ENCODE measurements at places on chromosomes 1 and 21.

GRCh38 chr21:35024071-35024420 is 25.1 kb downstream of the RUNX1 start:
- no peak for DNase-seq

GRCh38 chr1:219517031-219517430 is 95.9 kb downstream of the ZC3H11B start:
- DNase-seq, result no peak

- no peak for DNase-seq
Observed at GRCh38 chr1:33517596-33518250, 45.3 kb downstream of the ZSCAN20 start.

- no peak for DNase-seq
Observed at GRCh38 chr1:3264456-3264855, 190.0 kb upstream of the ARHGEF16 start.

DNA sequence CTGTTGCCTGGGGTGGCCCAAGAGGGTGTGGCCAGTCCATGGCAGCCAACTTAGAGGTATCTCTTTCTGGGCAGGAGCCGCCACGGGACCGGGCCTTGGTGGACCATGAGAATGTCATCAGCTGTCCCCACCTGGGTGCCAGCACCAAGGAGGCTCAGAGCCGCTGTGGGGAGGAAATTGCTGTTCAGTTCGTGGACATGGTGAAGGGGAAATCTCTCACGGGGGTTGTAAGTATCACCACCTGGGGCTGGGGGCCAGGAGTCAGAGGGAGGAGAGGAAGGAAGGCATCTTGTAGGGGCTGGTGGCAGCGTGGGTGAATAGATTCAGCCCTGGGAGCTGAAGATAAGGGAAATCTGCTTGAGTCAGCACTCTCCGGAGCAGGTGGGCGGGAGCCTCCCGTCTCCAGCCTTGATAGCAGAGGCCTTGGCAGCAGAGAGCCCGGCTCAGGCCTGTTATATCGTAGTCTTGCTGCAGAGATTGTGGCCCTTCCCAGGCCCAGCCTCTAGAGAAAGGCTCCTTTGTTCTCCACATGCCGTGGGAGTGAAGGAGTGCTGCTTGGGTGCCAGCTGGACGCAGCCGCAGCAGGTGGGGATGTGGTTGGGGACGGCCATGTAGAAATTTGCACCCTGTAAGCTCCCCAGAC is 25.4 kb downstream of the PHGDH start:
- no peak for DNase-seq

DNA sequence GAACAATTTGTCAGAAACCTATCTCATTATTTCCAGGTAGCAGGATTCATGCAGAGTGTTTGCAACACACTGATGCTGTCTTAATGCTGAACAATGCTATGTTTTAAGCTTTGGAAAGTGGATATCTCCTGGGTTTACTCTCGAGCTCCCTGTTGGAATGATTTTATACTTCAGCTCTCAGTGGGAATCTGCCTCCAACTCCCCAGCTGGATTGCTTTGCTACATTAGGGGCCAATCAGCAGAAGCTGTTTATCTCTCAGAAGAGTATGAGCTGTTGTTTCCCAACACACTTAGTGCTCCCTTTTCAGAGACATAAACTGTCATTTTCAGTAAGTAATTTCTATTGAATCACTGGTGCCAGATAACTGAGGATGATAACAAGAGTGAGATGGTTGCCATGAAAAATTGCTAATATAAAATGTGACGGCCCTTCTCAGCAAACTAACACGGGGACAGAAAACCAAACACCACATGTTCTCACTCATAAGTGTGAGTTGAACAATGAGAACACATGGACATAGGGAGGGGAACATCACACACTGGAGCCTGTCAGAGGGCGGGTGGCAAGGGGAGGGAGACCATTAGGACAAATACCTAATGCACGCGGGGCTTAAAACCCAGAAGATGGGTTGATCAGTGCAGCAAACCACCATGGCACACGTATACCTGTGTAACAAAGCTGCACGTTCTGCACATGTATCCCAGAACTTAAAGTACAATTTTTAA is 265.9 kb upstream of the RUNX1 start:
- no peak for DNase-seq

GRCh38 chr1:22131875-22132486 is 10.9 kb downstream of the WNT4 start:
- peak; percentile 6 for DNase-seq

GRCh38 chr1:227285745-227286144 is 32.5 kb downstream of the CDC42BPA start:
- DNase-seq, result no peak

- DNase-seq, result no peak
Observed at GRCh38 chr1:16186655-16187235, 25.7 kb downstream of the ARHGEF19 start.

DNA sequence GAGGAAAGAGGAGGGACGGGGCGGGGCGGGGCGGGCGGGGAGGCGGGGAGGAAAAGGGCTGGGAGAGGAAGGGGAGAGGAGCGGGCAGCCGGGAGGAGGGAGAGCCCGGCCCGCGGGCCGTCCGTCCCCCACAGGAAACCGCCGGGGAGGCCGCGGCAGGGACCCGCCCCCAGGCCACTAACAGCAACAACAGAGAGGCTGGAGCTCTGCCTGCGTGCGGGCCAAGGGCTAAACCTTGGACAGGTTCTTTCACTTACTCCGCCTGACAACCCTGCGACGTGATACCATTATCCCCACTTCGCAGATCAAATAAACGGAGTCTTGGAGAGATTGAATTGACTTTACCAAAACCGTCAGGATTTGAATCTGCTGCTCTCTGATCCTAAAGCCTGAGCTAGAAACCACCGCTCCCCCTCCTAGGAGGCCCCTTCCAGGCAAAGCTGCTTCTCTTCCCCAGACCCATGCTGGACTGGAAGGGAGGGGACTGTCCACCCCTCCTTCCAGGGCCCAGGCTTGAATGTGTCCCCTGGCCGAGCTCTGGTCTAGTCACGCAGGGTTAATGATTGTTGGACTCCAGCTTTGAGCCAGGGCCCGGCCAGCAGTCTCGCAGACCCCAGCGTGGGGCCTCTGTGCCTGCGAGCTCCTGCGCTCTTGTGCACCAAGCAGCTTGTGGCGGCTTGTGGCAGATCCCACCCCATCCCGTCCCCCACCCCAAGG is at the start of gene EVA1B:
Gene EVA1B, minus strand, starts transcription at position 10 of the 717 bp plus-strand sequence. CDS start 608 bp downstream, outside the sequence.
- DNase-seq, result peak; percentile 35

- DNase-seq, result no peak
Observed at GRCh38 chr1:8396786-8397406, 79.0 kb downstream of the SLC45A1 start.

- DNase-seq, result no peak
Observed at GRCh38 chr1:66370462-66370971, 163.4 kb upstream of the SGIP1 start.

DNA sequence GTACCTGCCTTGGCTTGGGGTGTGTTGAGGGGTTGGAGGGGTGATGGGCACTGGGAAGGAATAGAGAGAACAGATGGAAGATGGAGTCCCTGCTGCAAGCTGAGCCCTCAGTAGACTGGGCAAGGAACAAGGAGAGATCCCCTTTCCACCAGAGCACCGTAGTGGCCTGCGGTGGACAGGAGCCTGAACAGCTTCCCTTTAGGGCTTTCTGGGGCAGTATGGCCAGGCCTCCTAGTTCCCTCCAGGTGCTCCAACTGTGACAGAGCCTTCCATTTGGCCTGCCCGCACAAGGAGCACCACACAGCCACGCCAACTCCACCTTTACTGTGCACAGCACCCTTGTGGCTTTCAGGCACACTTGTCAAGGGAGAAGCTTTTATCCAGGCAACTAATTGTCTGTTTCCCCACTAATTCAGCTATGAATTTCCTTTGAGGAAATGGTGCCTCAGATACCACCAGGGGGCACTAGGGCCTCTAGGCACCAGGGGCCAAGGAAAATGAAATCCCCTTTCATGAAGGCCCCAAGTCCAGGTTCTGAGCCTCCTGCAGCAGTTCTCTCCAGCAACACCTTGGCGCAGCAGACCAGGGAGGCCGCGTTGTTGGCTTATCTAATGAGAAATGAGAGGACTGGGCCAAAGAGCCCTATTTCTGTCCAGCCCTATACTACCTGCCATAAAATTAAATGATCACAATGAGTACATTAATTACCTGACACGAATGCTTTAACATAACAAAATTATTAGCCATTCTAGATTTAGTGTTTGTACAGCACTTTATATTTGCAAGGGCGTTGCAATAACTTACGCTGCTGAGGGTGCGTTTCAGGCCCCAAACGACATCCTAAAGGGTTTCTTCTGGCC is 23.1 kb upstream of the ERI3 start:
- peak; percentile 70 for DNase-seq

DNA sequence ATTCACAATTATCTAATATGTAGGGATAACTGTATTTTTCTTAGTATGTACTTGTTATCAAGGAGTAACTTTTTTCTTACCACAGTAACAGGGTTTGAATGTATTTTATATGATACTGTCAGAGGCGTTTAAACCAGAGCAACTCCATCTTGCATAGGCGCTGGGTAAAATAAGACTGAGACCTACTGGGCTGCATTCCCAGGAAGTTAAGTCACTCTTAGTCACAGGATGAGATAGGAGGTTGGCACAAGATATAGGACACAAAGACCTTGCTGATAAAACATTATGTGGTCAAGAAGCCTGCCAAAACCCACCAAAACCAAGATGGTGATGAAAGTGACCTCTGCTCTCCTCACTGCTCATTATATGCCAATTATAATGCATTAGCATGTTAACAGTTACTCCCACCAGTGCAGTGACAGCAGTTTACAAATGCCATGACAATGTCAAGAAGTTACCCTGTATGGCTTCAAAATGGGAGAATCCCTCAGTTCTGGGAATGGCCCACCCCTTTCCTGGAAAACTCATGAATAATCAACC is 64.8 kb downstream of the RPE65 start:
- no peak for DNase-seq

- DNase-seq, result no peak
Observed at GRCh38 chr1:205570796-205571537, 60.8 kb downstream of the ELK4 start.

DNA sequence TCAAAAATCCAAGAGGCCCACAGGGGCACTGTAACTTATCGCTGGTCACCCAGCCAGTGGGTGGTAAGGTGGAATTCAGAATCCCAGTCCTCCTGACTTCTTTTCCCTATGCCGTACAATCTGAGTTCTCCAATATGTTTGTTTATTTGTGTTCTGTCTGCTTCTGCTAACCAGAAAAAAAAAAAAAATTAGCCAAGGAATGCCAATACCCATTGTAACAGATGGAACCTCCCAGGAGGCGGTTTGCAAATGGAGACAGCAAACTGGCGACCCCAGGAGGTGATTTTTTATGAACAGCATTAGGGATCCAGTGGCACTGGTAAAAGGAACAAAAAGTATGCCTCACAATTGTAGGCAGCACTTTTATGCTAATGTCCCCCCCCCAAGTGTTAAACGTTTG is 189.0 kb upstream of the FGGY start:
- DNase-seq, result no peak

DNA sequence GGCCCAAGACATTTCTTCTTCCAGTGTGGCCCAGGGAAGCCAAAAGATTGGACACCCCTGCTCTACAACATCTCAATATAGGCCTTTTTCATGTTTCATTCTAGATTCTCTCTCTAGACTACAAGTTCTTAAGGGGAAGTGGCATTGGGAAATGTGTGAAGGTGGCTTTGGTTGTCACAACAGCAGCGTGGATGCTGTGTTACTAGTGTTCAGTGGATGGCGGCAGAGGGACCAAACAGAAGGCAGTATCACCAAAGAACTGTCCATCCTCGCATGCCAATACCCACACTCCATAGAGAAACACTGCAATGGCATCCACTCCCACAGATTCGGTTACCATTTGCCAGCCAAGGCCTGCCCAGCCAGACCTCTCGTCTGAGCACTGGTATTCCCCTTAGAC is 24.3 kb upstream of the IFNAR2 start:
- no peak for DNase-seq

- DNase-seq, result no peak
Observed at GRCh38 chr1:97160818-97161217, 439.2 kb downstream of the PTBP2 start.

DNA sequence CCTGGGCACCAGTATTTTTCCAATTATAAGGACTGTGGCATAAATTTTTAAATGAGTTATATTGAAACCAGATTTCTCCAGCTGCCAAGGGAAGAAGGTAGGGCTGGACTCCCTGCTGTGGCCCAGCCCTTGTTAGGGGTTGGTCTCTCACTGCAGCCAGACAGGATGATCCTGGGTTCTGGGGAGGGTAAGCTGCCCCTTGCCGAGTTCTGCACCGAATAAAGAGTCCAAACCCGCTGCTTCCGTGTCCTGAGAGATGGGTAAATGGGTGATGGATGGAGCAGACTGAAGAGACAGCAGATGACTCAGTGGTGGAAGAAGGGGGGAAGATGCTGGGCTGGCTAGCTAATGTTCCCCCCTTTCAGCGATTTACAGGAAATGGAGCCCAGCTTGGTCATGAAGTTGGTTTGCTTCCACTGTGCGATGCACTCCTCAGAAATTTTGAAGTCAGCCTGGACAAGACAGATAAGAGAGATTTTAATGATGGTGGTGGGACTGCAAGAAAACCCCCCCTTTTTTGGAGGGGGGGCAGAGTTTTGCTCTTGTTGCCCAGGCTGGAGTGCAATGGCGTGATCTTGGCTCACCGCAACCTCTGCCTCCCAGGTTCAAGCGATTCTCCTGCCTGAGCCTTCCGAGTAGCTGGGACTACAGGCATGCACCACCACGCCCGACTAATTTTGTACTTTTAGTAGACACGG is 41.4 kb downstream of the YARS1 start:
- no peak for DNase-seq

- no peak for DNase-seq
Observed at GRCh38 chr1:42797979-42798378, 13.2 kb downstream of the TMEM269 start.

- no peak for DNase-seq
Observed at GRCh38 chr1:197910120-197910991, 6.8 kb upstream of the LHX9 start.

DNA sequence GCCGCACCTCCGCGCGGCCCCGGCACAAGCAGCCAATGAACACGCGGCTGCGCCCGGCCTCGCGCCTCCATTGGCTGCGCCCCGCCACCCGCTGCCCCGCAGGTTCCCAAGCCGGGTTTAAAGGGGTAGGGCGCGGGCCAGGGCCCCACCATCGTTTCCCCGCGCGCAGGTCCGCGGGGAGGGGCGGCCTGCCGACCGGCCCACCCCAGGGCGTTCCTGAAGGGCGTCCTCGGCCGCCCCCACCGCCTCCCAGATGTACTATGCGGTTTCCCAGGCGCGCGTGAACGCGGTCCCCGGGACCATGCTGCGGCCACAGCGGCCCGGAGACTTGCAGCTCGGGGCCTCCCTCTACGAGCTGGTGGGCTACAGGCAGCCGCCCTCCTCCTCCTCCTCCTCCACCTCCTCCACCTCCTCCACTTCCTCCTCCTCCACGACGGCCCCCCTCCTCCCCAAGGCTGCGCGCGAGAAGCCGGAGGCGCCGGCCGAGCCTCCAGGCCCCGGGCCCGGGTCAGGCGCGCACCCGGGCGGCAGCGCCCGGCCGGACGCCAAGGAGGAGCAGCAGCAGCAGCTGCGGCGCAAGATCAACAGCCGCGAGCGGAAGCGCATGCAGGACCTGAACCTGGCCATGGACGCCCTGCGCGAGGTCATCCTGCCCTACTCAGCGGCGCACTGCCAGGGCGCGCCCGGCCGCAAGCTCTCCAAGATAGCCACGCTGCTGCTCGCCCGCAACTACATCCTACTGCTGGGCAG is at the start of gene OLIG1:
Gene OLIG1, plus strand, starts transcription at position 148 of the 750 bp plus-strand sequence. Its CDS starts 106 bp downstream, at position 254.
- peak; percentile 10 for DNase-seq

- no peak for DNase-seq
Observed at GRCh38 chr1:89767618-89768017, 53.2 kb upstream of the LRRC8D start.

- no peak for DNase-seq
Observed at GRCh38 chr1:37759451-37759850, 5.5 kb downstream of the EPHA10 start.

Data from NCI-H774 (cell line).